ENCODE measurements at places on chromosomes 2 and 18.
A peak's percentile ranks its signal among the peaks of the same experiment; 100 is the strongest.

GRCh38 chr18:26575865-26576217 lies 27.5 kb upstream of the KCTD1 start:
- no peak for DNase-seq

DNA sequence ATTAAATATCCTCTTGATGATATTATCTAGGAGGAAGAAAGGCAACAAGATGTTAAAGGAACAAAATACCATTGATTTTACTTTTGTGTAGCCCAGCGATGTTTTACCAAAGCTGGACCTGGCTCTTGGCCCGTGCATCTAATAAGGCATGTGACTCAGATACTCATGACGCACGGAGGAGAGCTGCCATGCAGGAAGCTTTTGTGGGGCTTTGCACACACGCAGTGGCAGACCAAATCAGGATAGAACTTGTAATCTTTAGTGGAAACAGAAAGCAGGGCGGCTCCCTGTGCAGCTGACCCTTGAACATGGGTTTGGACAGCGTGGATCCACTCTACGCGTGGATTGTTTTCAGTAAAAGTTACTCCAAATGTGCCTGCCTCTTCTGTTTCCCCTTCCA lies 190.0 kb downstream of the NAPG start:
- DNase-seq = no peak

DNA sequence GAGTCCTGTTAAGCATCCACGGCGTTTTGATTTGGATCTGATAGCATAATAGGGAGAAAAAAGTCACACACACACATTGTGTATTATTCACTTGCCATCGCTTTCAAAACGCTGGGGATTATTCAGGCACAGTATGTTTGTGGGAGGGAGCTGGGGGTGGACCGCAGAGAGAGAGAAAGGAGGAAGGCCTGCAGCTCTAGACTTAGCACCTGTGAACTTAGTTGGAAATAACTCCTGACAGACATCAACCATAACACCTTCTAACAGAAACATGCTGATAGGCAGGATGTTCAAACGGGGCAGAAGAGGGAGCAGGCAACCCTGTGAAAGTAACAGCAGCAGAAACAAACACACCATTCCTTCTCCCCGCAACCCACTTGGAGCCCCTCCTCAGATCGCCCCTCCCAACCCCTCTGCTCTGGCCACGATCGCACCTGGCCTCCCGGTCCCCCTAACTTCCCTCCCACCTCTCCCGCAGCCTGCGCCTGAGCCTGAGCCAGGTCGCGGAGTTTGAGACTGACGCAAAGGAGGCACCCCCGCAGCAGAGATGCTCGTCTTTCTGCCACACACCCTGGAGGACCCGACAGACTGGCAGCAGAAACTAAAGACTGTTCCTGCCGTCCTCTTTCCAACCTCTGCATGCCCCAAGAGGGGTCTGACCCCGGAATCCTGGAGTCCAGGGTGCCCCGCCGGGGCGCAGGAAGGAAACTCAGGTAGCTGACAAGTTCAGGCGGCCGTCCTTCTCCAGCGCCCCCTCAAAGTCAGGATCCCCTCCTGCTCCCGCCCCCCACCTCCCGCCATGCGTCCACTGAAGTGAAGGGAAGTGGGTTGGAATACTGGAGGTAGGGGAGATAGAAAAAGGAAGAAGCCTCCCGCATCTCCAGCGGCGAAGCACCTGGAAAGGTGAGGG lies 738 bp downstream of the CHST9 start:
- DNase-seq = no peak

GRCh38 chr2:134245340-134245984 lies 8.4 kb upstream of the MGAT5 start:
- peak; percentile 71 for DNase-seq

GRCh38 chr18:376311-376710 lies 108.5 kb upstream of the THOC1 start:
- DNase-seq = no peak

GRCh38 chr2:61396005-61396404 lies 74.9 kb downstream of the USP34 start:
- no peak for DNase-seq

DNA sequence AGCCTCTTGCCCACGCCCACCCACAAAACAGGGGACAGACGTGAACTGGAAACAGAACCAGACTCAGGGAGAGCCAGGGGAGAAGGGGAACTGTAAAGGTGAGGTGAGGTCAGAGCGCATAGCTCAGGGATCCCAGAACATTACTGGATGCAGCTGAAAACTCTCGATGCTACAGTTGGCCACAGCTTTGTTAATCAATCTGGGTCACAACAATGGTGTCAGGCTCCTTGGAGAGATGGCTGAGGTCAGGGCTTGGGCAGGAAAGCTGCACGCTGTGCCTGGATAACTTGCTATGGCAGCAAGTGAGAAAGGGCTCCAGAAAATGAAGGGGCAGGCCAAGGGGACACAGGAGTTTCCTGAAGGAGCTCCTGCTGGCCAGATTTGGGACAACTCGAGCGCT lies 263.3 kb downstream of the TFCP2L1 start:
- no peak for DNase-seq

- DNase-seq = peak; percentile 48
These were observed 60.0 kb upstream of the SGPP2 start for GRCh38 chr2:222364285-222364895.

GRCh38 chr2:139354518-139354917 lies 574.3 kb upstream of the NXPH2 start:
- no peak for DNase-seq

GRCh38 chr2:40230707-40231432 lies 221.0 kb downstream of the SLC8A1 start:
- peak; percentile 48 for DNase-seq

- no peak for DNase-seq
These were observed 79.7 kb upstream of the TRIB2 start for GRCh38 chr2:12636837-12637581.

DNA sequence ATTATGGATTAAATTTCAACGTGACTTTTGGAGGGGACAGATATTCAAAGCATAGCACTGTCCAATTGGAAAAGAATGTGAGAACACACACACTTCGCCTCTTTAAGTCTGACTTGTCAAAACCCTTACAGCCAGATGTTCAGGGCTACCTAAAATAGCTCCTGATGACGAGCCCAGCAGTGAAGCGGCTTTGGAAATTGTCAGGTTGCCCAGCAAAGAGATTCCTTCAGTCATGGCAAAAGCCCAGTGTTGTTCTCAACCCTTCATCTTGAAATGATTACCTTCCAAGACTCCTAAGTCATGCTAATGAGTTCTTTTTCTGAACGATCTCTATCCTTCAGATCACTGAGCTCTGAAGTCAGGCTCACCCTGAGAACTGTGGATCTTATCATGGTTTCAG lies 436.6 kb downstream of the LRATD1 start:
- no peak for DNase-seq

DNA sequence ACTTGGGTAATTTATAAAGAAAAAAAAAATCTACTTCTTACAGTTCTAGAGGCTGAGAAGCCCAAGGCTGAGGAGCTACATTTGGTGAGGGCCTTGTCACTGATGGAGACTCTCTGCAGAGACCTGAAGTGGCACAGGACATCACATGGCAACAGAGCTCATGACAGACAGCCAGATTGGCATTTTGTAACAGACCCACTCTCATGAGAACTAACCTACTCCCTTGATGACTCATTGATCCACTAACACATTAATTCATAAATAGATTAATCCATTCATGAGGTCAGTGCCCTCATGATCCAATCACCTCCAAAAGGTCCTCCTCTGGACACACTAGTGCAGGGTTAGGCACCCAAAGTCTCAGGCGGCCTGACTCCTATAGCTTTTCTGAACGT lies 318.4 kb downstream of the GULP1 start:
- DNase-seq = no peak

DNA sequence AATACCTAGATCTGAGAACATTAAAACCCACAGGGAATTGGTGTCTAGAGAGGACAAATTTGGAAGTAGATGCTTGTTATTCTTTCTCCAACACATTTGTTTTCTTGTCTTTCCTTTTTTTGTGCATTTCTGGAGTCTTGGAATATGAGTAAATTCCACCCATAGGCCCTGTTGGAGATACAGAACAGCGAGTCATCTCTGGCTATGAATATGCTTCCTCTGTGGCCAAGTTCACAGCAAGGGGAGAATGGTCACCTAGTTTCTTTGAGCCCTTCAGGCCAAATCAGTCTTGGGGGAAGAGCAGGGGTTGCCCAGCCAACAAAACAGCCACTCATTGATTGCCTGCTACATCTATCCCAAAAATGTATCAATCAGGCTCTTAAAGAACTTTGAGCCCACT lies 31.3 kb downstream of the SP140L start:
- DNase-seq = peak; percentile 62

DNA sequence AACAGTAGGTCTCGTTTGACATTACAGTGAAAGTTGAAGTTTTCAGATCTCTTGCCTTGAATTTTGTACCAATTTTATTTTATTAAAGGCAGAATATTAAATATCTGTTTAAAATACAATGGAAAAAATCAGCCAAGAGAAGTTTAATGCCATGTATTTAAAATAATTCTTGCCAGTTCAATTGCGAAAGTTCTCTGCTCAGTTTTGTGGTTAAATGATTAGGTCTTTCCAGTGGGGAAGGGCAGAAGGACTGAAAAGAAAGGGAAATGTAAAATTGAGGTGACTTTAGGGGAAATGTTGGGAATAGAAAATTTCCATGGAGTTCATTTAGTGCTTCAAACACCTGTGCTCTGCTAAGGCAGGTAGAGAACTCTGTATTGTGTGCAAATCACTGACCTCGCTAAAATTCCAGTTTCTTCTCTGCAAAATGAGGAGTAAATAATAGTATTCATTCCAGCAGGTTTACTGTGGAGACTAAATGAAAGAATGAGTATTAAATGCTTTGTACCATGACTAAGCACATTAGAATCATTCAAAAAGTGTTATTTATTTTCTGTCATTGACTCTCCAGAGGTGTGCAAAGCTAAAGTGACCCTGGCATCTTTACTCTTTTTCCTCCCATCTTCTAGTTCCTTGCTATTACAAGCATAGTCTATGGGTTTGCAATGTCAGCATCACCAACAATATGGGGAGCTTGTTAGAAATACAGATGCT lies 74.4 kb downstream of the KIAA1328 start:
- DNase-seq = no peak

DNA sequence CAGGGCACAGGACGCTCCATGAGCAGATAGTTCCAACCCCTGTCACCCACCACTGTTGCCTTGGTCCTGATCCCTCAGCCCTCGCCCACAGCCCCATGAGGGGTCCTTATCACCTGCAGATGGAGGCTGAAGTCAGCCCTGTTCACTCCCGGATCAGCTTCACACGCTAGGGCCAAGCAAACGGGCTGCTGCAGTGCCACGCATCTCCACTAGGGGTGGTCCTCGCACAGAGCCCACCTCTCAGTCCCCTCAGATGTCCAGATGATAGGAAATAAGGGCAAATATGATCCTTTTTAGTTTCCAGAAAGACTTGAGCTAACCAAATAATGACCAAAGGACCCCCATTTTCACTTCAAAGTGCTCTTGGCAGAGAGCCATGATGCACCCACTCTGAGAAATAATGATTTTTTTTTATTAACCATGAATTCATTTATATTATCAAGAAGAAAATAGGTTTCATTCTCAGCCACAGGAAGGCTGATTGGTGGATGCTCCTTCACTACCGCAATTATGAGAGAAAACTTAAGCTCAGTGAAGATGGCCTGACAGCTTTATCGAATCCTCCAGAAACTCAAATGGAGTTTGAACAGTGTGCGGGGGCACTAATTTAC lies 71.9 kb upstream of the KLHL29 start:
- DNase-seq = peak; percentile 26

- peak; percentile 92 for DNase-seq
These were observed 372.8 kb downstream of the MTX2 start for GRCh38 chr2:176642074-176642473.

- DNase-seq = peak; percentile 89
These were observed at the start of gene RAB11FIP5 for GRCh38 chr2:73112913-73113854. Gene RAB11FIP5 (minus strand): TSS chr2:73112948. CDS start chr2:73112777, 171 bp downstream.

DNA sequence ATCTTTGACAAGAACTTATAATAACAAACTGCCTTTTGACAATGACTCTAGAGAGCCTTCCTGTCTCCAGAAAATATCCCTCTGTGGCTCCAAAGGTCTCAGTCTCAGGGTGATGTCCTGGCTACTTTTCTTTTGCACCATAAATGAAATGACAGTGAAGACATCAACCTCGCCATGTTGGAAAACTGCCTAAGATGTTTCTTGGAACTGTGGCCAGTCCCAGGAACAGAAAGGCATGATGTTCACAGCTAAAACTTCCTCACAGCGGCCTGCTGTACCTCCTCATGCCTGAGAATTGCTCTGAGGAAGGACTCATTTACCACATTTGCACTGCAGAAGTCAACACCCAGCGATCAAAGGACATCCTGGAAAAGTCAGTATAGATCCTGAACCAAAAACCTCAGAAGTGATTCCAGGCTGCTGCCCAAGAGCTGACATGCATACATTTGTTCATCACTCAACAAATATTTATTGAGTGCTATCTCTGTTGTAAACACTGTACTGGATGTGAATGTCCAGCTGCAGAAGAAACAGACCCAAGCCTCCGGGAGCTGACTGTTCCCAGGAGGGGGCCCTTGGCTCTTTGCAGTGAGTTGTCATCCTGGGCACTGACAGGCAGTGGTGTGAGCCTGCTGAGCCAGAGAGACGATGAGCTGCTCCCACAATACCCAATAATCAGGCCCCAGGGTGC lies 64.3 kb upstream of the ACSL3 start:
- DNase-seq = peak; percentile 48

DNA sequence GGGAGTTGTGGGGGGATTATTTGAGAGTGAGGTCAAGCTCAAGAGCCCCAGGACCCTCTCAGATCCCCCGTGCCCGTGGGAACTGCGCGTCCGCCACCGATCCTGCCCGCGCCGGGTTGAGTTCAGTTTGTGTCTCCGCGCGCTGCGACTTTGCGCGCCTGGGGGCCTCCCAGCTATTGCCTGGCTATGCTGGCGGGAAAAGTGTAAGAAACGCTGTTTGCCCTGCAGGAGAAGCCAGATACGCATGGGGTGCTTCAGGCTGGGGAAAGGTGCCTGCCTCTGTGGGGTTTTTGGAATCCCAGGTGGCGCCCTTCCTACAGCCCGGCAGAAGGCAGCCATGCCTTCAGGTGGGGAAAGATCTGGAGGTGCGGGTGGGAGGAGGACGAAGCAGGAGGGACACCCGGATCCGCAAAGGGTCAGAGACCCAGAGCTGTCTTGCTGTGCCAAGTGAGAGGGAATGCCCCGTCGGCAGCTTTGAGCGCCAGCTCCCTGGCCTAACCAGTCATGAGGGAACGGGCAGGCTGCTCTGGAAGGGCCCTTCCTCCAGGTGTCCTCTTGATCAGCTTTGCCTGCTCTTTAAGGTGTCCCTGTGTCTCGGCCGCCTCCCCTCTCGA lies 22.5 kb downstream of the TEX44 start:
- DNase-seq = no peak

- peak; percentile 53 for DNase-seq
These were observed 32.6 kb downstream of the FBXO15 start for GRCh38 chr18:74115046-74115445.

- DNase-seq = no peak
These were observed 127.0 kb upstream of the CHST9 start for GRCh38 chr18:27312153-27312552.

- DNase-seq = no peak
These were observed 14.7 kb downstream of the CAPN10 start for GRCh38 chr2:240601061-240601830.

DNA sequence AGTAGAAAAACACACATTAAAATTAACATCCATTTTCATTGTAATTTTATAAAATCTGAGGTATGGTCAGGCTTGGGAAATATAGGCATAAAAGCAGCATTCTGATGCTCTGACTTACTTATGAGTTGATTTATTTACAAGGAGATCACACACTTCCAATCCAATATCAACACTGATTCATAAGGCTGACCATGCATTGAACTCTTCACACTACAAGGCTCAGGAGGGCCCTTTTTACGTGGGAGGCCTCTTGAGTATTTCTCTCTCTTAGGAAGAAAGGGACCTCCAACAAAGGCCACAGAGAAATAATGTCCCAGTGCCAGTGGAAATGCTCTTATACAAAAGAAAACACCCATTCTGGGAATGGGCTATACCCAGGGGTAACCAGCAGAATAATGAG lies 222.8 kb downstream of the NAPG start:
- DNase-seq = no peak

All from EL (cell line).